ENCODE measurements at places on chromosomes 4 and X.

GRCh38 chr4:94523617-94524016 is 71.9 kb downstream of the PDLIM5 start:
- no peak for DNase-seq

DNA sequence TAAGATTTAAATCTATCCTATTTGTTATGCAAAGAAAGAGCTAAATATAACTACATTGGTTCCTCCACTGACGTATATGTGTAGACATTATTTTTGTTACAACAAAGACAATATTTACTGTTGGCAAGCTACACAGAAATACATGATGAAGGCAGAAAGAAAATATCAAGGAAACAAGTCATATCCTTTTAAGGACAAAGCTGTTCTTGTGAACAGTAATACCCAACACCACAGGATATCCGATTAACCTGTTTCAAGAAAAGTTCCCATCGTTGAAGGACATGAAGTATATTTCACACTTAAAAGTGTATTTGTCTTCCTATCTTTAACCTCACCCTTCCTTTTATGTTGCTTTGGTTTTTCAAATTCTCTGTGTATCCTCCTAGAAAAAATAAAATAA is 235.8 kb upstream of the AADAT start:
- DNase-seq = no peak

DNA sequence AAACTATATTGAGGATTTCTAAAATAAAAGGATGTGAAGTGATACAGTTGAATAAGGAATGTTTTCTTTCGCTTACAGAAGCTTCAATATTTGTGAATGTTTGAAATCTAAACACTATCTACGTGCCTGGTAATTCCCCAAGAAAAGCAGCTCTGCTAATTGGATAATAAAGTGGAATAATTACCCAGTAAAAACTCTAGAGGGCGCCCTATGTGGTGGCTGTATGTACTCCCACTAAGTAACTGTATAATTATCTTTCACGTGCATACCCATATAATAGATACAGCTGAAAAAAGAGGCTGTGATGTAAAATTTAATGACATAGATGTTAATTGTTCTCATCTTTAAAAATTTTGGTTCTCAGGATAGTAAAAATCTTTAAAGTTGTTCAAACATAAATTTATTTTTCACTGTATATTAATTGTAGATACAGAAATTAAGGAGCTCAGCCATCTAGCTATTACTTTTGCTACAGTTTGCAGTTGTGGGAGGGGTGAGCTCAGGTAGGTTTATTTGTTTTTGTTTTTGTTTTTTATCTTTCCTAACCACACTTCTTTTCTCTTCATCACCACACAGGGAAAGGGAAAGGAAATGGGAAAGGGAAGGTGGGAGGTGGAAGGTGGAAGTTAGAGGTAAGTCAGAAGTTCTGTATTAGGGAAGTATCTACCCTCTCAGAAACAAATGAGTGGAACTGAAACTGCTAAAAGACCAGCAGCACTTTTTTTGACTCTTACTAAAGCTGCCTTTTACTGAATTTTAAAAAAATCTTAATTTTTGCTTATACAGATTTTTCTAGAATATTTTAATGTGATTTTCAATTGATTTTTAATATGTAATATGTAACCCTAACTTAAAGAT is 151.7 kb upstream of the RPS6KA6 start:
- no peak for DNase-seq

GRCh38 chr4:110710070-110710469 is 87.2 kb upstream of the PITX2 start:
- DNase-seq = no peak

Measured in amniotic stem cell (primary cell).